ENCODE measurements at places on chromosomes 12 and 14.

- DNase-seq, result no peak
Measured at GRCh38 chr12:2324387-2324786, 271.6 kb downstream of the CACNA1C start.

- DNase-seq, result no peak
Measured at GRCh38 chr14:86357876-86358275, 827.9 kb downstream of the FLRT2 start.

DNA sequence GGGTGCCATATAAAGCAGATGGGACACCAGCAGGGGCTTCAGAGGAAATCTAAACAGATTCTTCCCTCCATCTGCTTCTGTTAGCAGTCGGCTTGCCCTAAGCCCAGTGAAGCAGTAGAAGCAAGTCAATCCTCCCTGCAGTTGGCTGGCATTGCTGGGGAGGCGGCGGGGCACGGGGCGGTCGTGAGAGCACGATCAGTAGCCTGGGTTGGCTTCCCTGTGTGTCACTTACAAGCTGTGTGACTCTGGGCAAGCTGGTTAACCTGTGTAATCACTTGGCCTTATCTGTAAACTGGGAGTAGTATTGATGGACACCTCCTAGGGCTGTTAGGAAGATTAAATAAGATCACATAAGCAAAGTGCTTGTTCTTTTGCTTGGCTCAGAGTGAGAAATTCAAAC is 19.4 kb downstream of the MYRFL start:
- DNase-seq, result no peak

GRCh38 chr12:22047494-22047893 is 1.5 kb downstream of the CMAS start:
- DNase-seq, result no peak

GRCh38 chr12:50087151-50087550 is 2.0 kb downstream of the SMARCD1 start:
- DNase-seq, result no peak

GRCh38 chr14:67646131-67646530 is 26.4 kb downstream of the ARG2 start:
- no peak for DNase-seq

- no peak for DNase-seq
Measured at GRCh38 chr14:24597403-24597802, 12.1 kb downstream of the GZMH start.

- DNase-seq, result no peak
Measured at GRCh38 chr14:89833120-89833532, 121.4 kb downstream of the EFCAB11 start.

- no peak for DNase-seq
Measured at GRCh38 chr12:91778938-91779400, 366.7 kb downstream of the BTG1 start.

GRCh38 chr12:120851944-120852343 is 52.2 kb downstream of the SPPL3 start:
- DNase-seq, result no peak

DNA sequence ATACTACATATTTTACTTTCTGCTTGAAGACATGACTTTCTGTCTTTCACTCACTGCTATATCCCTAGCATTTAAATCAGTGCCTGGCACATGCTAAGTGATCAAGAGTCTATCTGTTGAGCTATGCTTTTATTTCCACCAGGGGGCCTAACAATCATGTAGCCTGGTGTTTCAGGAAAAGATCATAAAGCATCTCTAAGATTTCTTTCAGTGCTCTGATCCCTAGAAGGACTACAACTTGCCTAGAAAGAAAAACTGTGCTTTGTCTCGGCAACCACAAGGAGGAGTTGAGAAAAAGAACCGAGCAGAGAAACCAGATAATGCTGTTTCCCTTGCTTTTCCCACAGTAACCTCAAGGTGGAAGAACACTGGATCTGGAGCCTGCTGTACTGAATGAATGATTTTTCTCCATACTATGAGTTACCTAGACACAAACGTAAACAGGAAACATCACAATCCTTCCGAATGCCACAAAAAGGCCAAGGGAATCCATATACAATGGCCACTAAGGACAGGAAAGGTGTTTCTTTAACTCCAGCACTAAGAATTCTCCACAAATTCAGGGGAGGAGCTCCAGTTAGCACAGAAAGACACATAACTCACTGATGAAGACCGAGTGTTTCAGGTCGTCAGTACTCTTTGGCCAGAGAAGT is 1.2 kb downstream of the CRY1 start:
- no peak for DNase-seq

DNA sequence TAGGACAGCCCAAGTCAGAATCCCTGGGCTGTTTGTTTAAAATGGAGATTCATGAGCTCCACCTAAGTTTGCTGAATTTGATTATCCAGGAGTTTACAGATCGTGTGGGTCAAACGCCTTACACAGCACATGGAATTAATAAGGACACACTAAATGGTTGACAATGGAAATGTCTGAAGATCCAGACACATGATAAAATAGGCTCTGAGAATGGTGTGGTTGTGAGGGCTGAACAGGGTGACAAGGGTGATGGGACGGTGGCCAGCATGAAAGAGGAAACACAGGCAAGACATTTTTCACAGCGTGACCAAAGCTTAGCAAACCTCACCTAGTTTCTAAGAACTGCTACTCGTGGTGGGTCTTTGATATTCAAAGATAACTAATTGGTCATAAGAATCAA is 12.5 kb downstream of the VWF start:
- DNase-seq, result no peak

GRCh38 chr14:80172375-80173051 is 38.8 kb downstream of the DIO2 start:
- DNase-seq, result no peak

DNA sequence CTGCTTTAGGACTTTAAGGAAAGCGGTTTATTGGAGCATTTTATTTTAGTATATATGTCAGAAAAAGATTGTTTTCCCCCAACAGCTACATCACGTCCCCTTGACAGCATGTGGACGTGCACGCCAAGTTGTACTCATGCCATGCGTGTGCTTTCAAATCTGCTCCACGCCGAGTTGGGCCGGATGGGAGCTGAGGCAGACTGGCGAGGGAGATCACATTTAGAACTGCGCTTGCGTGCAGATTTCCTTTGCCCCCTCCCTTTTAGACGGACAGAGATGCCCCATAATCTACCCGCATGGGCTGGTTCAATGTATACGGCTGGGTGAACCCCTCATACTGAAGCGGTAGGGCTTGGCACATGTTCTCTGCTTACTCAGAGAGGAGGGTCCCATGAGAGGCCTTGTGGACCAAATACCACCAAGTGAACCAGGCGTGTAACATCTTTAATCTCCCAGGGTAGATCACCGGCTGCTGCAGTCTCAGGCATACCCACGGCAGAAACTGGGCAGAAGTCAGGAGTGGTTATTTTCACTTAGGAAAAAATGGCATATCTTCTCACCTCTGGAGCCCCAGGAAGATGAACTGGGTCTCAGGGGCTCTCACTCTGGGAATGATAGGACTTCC is 92.1 kb downstream of the ESR2 start:
- DNase-seq, result no peak

- no peak for DNase-seq
Measured at GRCh38 chr12:58425481-58426392, 484.4 kb downstream of the ATP23 start.

GRCh38 chr14:103882503-103883262 is 35.3 kb upstream of the PPP1R13B start:
- DNase-seq, result no peak

- DNase-seq, result no peak
Measured at GRCh38 chr12:113850309-113851056, 115.6 kb downstream of the RBM19 start.

GRCh38 chr12:91080041-91080440 is 22.2 kb upstream of the KERA start:
- DNase-seq, result no peak

DNA sequence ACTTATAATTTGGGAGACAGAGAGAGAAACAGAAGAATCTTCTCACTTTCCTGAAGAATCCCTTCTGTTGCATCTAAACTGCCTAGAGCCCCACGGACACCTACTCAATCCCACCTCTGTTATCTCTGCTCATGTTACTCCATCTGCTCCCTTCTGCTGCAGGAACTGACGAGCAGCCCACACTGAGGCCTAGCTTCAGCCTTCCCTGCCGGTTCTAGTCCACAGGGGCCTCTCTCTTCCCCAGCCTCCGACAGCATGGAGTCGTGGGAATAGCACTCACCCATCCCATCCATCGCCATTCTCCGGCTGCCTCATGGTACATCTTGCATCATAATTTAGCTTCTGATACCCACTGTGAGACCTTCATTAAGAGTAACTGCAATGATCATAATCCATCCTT is 4.0 kb downstream of the RAB15 start:
- DNase-seq, result no peak

DNA sequence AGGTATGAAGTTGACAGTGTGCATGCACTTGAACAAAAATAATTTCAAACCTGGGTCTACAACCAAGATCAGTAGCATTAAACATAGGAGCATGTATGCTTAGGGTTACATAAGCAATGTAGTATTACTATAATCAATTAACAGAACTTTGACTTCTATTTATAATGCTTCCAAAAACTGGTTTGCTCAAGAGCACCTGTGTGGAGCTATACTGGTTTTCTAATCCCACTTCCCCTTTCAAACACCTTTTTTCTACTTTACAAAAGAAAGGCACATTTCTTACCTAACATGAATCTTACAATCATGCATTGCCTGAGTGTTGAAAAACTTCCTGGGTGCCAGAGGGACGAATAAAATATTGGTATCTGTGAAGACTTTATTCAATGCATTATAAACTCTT is 72.7 kb downstream of the EFCAB11 start:
- DNase-seq, result no peak

GRCh38 chr14:91839749-91840148 is 27.6 kb downstream of the TC2N start:
- no peak for DNase-seq

DNA sequence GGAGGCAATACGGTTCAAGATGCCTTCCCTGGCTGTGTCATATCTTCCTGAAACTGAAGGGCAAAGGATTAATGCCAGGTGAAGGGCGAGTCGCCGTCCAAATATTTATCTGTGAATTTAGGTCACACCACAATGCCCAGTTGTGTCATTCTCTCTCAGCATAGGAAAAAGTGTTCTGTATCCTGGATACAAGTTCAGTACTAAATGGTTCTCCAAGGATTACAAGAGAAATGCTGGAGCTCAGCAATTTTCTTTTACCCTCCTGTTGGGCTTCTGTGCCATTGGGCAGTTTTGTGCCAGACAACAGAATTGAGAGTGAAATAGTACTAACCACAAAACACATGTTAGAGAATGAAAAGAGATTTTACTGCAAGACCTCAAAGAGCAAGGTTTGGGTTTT is 493.9 kb downstream of the EGLN3 start:
- DNase-seq, result no peak

DNA sequence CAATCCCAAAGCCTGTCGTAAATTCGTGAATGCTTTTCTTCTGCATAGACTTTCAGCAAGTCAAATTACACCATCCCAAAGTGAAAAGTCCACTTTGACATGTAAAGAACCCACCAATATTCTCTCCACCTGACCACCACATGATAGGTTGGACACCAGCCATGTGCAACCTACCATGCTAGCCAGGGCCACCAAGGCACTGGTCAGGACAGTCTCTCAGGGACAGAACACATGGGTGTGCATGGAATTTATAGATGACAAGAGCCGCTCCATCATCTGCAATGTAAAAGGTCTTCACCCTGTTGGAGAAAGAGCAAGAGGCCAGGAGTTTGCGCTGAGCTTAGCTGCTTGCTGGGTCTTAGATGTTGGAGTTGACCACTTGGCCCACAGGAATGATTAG is 5.4 kb upstream of the KRT76 start:
- DNase-seq, result no peak

DNA sequence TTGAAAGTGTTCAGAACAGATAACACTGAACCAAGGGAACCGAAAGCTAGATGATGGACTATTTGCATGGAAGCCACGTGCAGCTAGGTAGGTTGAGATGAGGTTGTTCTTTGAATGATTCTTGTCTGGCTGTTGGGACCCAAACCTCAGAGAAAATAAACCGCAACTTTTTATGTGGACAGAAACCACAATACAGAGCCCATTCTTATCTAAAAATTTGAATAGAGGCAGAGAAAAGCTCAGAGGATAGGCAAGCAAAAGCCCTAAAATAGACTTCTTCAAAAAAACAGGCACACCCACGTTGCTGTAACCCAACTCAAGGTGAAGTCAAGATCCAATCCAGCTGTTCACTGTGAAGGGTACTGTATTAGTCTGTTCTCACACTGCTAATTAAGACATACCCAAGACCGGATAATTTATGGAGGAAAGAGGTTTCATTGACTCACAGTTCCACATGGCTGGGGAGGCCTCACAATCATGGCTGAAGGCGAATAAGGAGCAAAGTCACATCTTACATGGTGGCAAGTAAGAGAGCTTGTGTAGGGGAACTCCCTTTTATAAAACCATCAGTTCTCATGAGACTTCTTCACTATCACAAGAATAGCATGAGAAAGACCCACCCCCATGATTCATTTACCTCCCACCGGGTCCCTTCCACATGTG is 353.8 kb downstream of the AACS start:
- no peak for DNase-seq

GRCh38 chr14:53473480-53473879 is 320.4 kb upstream of the DDHD1 start:
- DNase-seq, result no peak

DNA sequence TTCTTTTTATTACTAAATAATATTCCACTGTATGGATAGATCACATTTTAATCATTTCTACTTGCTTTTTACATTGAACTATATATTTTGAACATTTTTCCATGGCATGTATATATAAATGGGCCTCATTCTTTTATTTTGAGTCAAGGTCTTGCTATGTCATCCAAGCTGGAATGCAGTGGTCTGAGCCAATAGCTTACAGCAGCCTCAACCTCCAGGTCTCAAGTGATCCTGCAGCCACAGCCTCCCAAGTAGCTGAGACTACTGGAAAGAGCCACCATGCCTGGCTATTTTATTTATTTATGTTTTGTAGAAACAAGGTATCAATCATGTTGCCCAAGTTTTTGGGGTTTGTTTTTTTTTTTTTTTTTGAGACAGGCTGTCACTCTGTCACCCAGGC is 7.6 kb downstream of the FCF1 start:
- no peak for DNase-seq

DNA sequence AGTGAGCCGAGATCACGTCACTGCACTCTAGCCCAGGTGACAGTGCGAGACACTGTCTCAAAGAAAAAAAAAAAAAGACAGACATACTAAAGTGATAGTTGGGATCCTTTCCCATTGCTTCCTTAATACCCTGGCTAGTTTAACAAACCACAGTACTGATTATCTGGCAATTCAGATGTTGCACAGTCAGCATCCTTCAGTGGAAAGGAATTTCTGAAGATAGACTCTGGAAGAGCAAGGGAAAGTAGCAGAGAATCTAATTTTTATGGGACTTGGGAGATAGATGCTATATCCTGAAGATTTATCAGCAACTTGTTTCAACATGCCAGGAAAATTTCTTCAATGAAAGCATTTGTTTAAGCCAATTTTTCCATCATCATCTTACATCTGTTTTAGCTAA is 6.5 kb upstream of the PPFIBP1 start:
- no peak for DNase-seq

- DNase-seq, result no peak
Measured at GRCh38 chr12:57890191-57891115, 43.9 kb upstream of the CTDSP2 start.

DNA sequence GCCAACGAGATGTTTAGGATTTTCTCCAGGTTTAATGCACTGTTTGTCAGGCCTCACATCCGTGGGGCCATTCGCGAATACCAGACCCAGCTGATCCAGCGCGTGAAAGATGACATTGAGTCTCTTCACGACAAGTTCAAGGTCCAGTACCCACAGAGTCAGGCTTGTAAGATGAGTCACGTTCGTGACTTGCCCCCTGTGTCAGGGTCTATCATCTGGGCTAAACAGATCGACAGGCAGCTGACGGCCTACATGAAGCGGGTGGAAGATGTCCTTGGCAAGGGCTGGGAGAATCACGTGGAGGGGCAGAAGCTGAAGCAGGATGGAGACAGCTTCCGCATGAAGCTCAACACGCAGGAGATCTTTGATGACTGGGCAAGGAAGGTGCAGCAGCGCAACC is 21.6 kb downstream of the DYNC1H1 start:
- no peak for DNase-seq

All from cortex of kidney (tissue), 1 donor.